ENCODE measurements at places on chromosomes 2 and 18. TPM values are rescaled to one million over a fixed set of nuclear protein-coding genes. Genes with fewer than 3 reads are reported as not detected.

DNA sequence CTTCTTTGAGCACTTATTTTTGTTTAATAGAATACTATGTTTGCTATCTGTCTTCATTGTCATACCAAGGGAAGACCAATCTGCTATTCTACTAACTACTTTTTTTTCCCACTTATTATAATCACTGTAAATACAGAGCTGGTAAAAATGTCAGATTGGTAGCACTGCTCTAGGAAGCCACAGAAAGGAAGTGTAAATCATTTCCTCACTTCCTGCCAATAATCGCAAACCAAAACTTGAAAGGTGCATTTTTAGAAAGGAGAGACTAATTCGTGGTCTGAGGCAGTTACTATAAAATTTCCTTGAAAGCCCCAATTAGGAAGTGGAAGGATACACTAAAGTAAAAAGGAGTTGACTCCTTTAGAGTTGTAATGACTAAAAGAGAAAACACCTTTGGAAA lies 13.9 kb upstream of the THSD7B start:
- DNase-seq: no peak

- no peak for DNase-seq
These were observed 118.9 kb downstream of the WDR7 start for GRCh38 chr18:56770097-56770496.

GRCh38 chr2:231308631-231309428 lies 86.7 kb upstream of the B3GNT7 start:
- DNase-seq: no peak

DNA sequence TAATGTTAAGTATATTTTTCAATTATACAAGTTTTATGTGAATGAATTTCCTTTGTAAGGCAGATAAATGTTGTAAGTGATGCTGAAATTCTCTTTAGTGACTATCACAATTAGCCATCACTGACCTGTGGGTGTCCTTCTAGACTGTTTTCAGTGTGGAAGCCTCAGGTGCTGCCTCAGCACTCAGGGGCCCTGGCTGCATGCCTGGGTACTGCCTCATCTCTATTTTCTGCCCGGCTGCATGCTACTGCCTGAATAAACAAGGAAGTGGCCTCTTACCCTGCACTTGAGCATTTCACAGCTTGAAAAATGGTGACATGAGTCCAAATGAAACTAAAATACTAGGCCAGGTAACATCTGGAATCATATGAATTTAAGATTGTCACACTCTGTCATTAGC lies 787.6 kb upstream of the SALL3 start:
- peak; percentile 81 for DNase-seq

DNA sequence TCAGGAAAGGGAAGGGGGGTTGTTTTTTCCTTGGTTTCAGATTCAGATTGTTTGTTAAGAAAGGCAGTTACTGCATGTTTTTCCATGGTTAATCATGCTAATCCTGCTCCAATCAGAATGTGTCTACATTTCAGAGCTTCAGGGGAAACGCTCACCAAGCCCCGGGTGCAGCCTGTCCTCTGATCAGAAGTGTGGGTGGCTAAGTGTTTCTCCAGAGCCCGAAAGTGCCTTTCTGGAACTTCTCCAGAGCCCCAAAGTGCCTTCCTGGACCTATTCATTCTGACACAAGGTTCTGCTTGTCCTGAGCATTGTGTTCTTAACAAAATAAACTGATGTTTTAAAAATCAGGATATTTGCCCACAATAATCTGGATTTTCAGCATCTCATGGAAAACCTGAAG lies 359.0 kb upstream of the ZNF521 start:
- DNase-seq: no peak

DNA sequence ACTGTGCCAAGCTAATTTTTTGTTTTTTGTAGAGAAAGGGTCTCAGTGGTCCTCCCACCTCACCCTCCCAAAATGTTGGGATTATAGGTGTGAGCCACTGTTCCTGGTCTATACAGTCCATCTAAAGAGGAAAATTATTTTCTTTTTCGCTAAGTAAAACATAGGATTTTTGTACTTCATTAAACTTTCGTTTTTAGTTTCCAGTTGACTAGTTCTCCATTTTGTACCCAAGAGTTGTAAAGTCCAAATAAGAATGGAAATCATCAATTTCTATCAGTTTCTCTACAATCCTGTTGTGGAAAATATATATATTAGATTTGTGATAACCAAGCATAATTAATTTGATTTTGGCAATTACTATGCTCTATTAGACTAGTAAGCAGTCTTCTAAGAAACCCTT lies 156.4 kb downstream of the BABAM2 start:
- DNase-seq: no peak

DNA sequence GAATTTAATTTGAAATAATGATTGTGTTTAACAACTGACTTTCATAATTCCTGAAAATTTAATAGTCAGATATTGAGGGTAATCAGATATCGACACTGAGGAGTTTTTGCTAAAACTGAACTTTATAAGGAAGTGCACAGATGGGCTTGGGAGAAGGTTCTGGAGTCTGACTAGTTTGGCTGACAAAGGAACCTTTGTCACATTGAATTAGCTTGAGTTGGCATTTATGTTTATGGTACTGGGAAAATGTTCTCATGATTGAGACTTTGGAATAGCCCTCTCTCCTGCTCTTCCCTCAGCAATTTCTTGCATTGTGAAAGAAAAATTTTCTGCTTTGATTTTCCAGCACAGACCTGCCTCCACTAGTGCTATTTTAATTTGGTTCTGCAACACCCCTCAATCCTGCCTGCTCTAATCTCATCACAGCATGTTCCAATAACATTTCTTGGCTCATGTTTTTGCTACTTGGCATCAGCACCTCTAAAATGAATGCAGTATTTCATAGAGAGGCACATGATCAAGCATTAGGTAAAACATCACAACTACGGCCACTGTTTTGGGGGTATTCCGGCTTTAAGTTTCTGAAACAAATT lies 133.9 kb upstream of the FSHR start:
- DNase-seq: no peak

DNA sequence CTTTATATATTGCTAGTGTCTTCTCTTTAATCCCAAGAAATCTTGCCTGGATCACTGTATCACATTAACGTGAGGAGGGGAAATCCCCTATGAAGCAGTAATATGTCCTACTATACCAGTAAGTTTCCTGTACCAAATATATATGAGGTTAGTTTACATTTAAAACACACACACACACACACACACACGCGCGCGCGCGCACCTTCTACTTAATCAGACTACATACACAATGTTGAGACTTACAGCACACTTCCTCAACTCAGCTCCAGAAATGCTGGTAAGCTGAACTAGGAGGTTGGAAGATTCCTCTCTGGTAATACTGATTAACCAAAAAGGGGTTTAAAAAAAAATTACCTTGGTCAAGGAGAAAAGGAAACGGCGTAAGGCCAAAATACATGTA lies 49.3 kb downstream of the USP34 start:
- DNase-seq: no peak

DNA sequence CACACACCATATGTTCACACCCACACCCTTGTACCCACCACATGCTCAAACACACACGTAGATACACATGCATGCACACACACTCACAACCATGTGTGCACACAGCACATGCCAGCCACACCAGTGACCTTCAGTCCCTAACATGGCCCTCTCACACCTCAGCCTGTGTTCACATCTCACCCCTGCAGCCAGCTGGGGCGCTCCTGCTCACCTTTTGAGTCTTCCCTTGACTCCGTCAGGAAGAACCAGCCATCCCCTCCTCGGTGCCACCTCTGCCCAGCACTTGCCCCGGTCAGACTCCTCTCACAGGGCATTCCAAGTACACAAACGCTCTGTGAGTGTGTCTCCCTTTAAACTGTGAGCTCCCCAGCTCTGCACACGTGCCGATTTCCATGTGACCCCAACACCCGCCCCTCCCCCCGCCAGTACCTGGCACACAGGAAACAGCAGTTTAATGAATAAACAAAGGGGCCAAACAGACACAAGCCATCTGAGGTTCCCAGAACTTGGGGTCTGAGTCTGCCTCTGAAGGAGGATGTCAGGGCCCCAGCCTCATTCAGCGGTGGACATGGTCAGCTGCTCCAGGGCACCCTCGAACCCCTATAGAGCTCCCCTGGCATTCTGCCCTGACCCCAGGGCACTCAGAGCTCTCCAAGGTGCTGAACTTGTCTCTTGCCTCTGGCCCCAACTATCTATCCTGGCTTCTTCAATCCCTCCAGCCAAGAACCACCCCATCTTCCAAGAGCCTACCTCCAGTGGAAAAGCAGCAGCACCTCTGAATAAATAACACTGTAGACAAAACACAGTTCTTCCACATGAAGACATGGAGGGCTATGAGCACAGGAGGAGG lies 252.9 kb downstream of the ATAD2B start:
- peak; percentile 40 for DNase-seq

GRCh38 chr2:11042841-11043240 lies 112.4 kb upstream of the SLC66A3 start:
- DNase-seq: no peak

GRCh38 chr2:112777036-112777435 lies 7.3 kb downstream of the IL1A start:
- DNase-seq: no peak

- DNase-seq: no peak
These were observed 136.2 kb downstream of the RGPD3 start for GRCh38 chr2:106332054-106332453.

DNA sequence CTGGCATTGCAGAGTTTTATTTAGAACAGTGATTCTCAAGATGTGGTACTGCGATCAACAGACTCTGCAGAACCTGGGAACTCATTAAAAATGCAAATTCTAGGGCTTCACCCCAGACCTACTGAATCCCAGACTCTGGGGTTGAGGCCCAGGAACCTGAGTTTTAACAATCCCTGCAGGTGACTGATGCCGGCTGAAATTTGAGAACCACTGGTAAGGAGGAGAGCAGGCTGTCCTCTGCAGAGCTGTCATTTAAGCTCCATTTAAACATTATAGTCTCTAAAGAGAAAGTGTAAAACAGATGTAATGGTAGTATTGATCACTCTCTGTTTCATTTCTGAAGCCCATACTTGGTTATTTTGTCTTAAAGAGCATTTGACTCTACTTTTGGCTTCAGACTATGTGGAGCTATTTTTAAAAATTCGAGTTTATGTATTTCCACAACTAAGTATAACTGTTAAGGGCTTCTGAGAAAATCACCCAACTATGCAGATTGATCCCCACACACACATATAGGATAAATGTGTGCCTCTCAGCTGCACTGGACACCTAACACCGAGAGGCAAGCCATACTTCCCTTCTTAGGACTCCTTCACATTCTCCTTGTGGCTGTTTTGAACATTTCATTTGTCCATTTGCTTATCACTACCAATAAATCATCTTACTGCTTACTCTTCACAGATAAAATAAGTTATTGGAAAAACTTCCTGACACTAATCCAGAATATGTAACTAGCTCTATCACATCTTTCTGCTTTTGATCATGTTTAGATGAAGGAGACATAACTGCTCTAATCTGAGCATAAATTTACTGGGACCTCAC lies 487.5 kb downstream of the DLGAP1 start:
- no peak for DNase-seq

GRCh38 chr2:236720974-236721540 lies 151.4 kb downstream of the ACKR3 start:
- DNase-seq: peak; percentile 60

DNA sequence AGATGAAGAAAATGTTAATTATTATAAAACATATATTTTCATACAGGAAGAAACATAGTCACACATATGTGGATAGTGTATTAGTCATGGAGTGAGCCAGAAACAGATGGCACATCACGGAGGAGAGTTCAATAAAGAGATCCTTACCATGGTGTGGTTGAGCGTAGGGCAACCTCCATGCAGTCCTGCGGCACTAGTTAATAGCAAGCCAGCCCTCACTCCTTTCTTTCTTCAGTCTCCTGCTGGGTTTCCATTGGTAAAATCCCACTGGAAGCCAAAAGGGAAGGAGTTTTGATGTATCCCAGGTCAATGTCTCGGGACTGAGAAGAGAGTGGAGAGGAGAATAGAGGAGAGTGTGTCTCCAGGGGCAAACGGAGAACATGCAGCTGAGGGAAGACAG lies 328.1 kb downstream of the NR4A2 start:
- DNase-seq: no peak

GRCh38 chr2:113216891-113217454 lies 43.2 kb downstream of the PSD4 start:
- no peak for DNase-seq

GRCh38 chr18:55657572-55658331 lies 69.8 kb upstream of the TCF4 start:
- DNase-seq: no peak

DNA sequence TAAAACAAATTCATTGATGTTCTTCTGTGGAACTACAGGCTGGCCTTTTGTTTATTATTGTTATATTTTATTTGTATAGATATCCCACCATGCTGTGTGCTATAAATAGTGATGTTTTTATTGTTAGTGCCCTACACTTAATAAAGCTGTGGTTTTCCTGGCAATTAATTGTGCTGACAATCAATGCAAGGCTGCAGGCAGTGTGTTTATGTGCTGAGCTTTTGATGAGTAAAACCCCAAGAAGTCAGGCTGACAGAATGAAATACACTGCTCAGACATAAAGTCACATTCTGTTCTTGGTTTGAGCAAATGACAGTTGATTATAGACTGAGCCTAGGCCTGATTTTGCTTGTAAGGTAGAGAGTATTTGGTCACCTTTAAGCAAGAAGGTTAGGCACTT lies 362.7 kb downstream of the CPS1 start:
- no peak for DNase-seq

DNA sequence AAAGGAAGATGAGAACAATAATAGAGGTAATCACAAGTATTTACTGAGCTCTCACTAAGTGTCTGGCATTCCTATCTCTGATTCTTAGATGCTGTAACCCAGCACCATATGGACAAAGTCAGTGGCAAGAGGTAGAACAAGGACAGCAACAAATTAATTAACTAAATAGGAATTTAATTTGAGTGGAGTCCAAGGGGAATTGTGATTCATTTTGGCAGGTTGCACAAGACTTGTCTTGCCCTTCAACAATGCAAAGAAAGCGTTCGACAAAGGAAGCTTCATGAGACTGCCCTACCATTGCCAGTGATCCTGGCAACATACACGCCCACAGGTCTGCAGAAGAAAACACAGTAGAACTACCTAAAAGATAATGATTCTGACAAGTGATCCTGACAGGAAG lies 221.6 kb downstream of the RBM43 start:
- DNase-seq: peak; percentile 69

- DNase-seq: no peak
These were observed 4.4 kb downstream of the SPATA3 start for GRCh38 chr2:231000211-231000904.

GRCh38 chr18:54358495-54359040 lies 862 bp downstream of the C18orf54 start:
- DNase-seq: peak; percentile 67

LYG1 gene
- 1.2 TPM for polyA plus RNA-seq

ST8SIA5 gene
- polyA plus RNA-seq: 0.08 TPM

SNED1 gene
- polyA plus RNA-seq: 5.9 TPM

LONRF2 gene
- polyA plus RNA-seq: 0.38 TPM

SLC66A3 gene
- polyA plus RNA-seq: 17.6 TPM

TRMT61B gene
- polyA plus RNA-seq: 9.6 TPM

MGAT4A gene
- 16.1 TPM for polyA plus RNA-seq

MRO gene
- 0.24 TPM for polyA plus RNA-seq

TMEM198 gene
- polyA plus RNA-seq: 3.9 TPM

TMEM200C gene
- 0.12 TPM for polyA plus RNA-seq

METAP1D gene
- polyA plus RNA-seq: 2.8 TPM

ANKRD30BL gene
- polyA plus RNA-seq: not detected

UPP2 gene
- 0.01 TPM for polyA plus RNA-seq

RIT2 gene
- not detected for polyA plus RNA-seq
